Small intestine (tissue), 16 donors: ENCODE measurements at places on chromosomes 2 and 18. TPM values are rescaled to one million over a fixed set of nuclear protein-coding genes. Genes with fewer than 3 reads are reported as not detected.

Gene SYT4
- 2.3 TPM for polyA plus RNA-seq

- H3K4me3 ChIP-seq, result no peak overlapping the region
- H3K27me3 ChIP-seq, result no peaks in the 10 kb centered on the region
- H3K27ac ChIP-seq, result no peak overlapping the region
- no peak for DNase-seq
- no peaks in the 10 kb centered on the region for H3K36me3 ChIP-seq
These were observed 26.3 kb downstream of the ASAP2 start for GRCh38 chr2:9232886-9233285.

DNA sequence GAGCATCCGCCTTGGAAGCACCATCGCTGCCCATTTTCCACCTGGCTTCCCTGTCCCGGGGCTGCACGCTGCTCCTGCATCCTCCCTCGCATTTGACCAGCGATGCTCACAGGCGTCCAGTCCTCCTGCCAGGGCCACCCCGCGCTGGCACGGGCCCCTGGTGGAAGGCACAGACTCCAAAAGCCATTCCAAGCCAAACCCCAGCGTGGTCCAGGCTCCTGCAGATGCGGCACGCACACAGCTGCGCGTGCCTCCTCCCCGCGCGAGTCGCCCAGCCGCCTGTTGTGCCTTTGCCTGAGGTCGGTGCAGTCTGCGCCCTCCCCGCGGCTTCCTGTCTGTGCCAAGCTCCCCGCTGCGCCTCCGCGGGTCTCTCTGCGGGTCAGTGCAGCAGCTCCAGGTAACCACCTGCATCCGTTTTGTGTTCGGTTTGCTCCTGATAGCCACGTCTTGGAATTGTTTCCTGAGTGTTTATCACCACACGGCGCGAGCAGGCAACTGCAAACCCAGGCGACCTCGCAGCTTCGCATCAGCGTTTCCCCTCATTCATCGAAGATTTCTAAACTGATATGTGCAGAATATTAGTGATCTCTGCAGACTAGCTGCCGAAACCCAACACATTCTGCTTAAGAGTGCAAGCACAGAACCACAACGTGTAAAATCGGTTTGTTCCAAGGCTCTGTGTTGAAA lies 65.2 kb upstream of the SALL3 start:
- H3K4me3 ChIP-seq, result no peak overlapping the region
- no peak for DNase-seq
- H3K36me3 ChIP-seq, result no peaks in the 10 kb centered on the region
- no peaks in the 10 kb centered on the region for H3K27me3 ChIP-seq
- H3K4me1 ChIP-seq, result no peaks in the 10 kb centered on the region

DNA sequence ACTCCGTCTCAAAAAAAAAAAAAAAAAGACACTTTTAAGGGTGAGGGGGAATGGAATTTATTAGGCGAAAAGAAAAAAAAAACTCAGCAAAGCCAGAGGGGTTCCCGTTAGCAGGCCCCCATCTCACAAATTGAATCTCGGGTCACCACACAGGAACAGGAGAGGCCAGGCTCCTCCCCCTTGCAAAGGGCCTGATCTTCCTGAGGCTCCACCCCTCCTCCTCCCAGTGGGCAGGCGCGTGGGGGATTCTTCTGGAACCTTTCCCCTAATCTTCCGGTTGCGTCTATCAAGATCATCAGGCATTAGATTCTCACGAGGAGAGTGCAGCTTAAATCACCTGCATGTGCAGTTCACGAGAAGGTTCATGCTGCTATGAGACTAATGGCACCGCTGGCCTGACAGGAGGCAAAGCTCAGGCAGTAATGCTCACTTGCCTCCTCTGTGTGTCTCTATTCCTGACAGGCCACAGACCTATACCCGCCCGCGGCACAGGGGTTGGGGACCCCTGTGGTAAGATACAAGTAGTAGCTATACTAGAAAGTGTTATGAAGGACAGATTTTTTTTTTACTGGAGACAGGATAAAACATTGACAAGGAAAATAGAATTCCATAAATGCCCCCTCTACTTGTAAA lies 45.8 kb downstream of the TAF4B start:
- DNase-seq, result no peak
- no peak overlapping the region for H3K4me3 ChIP-seq
- H3K27ac ChIP-seq, result no peak overlapping the region
- H3K4me1 ChIP-seq, result no peaks in the 10 kb centered on the region

DNA sequence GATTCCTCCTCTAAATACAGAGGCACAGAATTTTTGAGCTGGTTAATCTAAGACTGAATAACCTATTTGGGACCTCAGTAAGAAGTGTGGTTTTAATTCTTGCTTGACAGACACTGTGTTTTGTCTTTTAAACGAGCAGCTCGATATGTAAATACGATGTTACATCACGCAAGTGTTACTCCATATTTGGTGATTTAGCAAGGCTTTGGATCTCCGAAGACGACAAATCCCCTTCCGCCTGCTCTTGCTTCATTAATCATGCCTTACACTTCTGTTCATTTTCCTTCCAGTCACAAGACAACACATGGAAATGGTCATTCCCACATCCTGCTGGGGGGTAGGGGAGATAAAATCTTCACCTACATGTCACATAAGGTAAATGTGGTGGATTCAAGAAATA lies 9.4 kb downstream of the BCL11A start:
- no peak overlapping the region for H3K4me3 ChIP-seq
- no peak for DNase-seq
- H3K4me1 ChIP-seq, result peaks cover 6% of the 10 kb centered on the region
- no peak overlapping the region for H3K27ac ChIP-seq
- peaks cover 19% of the 10 kb centered on the region for H3K36me3 ChIP-seq
- H3K27me3 ChIP-seq, result no peaks in the 10 kb centered on the region

GRCh38 chr18:2602844-2603243 lies 31.5 kb downstream of the NDC80 start:
- DNase-seq, result no peak
- H3K36me3 ChIP-seq, result no peaks in the 10 kb centered on the region
- H3K27me3 ChIP-seq, result no peaks in the 10 kb centered on the region
- H3K27ac ChIP-seq, result no peak overlapping the region

- no peak for DNase-seq
- H3K27ac ChIP-seq, result no peak overlapping the region
- H3K27me3 ChIP-seq, result no peaks in the 10 kb centered on the region
- no peaks in the 10 kb centered on the region for H3K4me1 ChIP-seq
These were observed 29.9 kb downstream of the TPGS2 start for GRCh38 chr18:36798738-36799473.

- DNase-seq, result no peak
- H3K4me1 ChIP-seq, result no peaks in the 10 kb centered on the region
- H3K27me3 ChIP-seq, result no peaks in the 10 kb centered on the region
- H3K36me3 ChIP-seq, result no peaks in the 10 kb centered on the region
- no peak overlapping the region for H3K27ac ChIP-seq
- H3K4me3 ChIP-seq, result no peak overlapping the region
These were observed 467.3 kb upstream of the MYT1L start for GRCh38 chr2:2798337-2798736.

DNA sequence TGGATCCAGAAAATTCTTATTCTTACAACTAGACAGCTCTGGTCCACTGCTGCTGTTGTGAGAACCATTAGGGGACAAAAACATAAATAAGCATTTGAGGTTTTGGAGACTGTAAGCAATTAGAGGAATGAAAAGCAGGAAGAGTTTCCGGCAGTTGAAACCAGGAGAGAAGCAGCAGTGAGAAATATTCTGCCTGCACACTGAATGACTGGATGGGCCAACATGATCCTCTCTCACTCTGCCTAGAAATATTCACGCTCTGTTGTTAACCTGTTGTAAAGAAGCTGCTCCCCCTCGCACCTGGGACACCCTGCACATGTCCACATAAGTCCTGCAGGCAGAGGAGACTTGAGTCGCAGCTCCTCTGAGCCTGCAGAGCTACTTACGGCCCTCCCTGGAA lies 60.4 kb upstream of the RNF152 start:
- H3K4me3 ChIP-seq, result no peak overlapping the region
- H3K4me1 ChIP-seq, result no peaks in the 10 kb centered on the region
- no peaks in the 10 kb centered on the region for H3K27me3 ChIP-seq
- H3K36me3 ChIP-seq, result no peaks in the 10 kb centered on the region
- no peak overlapping the region for H3K27ac ChIP-seq
- DNase-seq, result no peak

DNA sequence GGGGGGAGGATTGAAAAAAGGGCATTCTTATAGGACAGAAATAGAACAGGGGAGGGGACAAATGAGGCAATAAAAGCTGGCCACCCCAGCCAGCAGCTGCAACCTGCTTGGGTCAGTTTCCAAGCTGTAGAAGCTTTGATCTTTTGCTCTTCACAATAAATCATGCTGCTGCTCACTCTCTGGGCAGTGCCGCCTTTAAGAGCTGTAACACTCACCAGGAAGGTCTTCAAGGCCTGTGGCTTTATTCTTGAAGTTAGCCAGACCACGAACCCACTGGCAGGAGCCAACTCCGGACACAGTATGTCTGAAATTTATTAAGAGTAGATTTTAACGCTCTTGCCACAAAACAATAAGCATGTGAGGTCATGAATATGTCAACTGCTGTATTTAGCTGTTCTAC lies 649.9 kb upstream of the RAB6C start:
- H3K4me1 ChIP-seq, result no peaks in the 10 kb centered on the region
- no peak overlapping the region for H3K27ac ChIP-seq
- H3K27me3 ChIP-seq, result no peaks in the 10 kb centered on the region

- H3K4me1 ChIP-seq, result no peaks in the 10 kb centered on the region
- no peak for DNase-seq
- peaks cover 25% of the 10 kb centered on the region for H3K27me3 ChIP-seq
- no peak overlapping the region for H3K27ac ChIP-seq
These were observed 1.5 kb upstream of the IL1RL2 start for GRCh38 chr2:102185347-102185746.
